ENCODE measurements at places on chromosomes 2 and 18.

DNA sequence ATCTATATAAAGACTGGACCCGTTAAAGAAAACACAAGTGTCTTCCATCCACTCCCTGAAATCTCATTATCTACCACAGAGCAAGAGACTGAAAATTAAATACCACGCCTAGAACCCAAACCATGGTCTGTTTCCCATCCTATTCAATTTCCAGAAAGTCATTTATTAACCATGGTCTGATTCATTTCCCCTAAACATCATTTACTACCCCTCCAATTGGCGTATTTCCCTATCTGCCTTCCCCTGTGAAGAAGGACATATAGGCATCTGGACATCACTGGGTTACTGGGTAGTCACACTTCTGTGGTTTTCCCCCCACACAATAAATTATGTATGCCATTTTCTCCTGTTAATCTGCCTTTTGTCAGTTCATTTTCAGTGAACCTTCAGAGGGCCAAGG is 30.8 kb downstream of the CCDC93 start:
- H3K4me3 ChIP-seq: no peak overlapping the region
- H3K27ac ChIP-seq: no peak overlapping the region
- peaks cover 14% of the 10 kb centered on the region for H3K4me1 ChIP-seq
- peaks cover 2% of the 10 kb centered on the region for H3K36me3 ChIP-seq
- H3K27me3 ChIP-seq: no peaks in the 10 kb centered on the region
- no peak for DNase-seq

DNA sequence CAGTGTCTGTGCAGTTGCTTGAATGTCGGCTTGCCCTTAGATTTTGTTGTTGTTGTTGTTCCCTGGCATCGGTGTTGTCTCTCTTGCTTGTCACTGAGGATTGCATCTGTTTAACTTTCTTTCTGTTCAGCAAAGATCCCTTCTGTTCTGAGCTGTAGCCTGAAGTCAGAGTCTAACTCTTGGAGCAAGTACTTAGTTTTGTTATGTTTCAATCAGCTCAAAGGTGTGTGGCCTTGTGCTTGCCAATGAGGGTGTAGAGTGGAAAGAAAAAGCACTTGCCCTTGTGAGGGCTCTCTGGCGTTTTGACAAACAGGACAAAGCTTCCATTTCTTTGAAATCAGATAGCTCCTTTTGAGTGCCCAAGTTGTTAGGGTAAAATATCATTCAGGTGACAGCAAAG is 757.1 kb upstream of the CDH7 start:
- H3K27ac ChIP-seq: peak overlapping the region; percentile 26
- no peaks in the 10 kb centered on the region for H3K36me3 ChIP-seq
- H3K4me3 ChIP-seq: no peak overlapping the region
- no peak for DNase-seq

- no peak overlapping the region for H3K27ac ChIP-seq
- no peaks in the 10 kb centered on the region for H3K4me1 ChIP-seq
- no peaks in the 10 kb centered on the region for H3K36me3 ChIP-seq
- no peak overlapping the region for H3K4me3 ChIP-seq
Observed at GRCh38 chr2:225994748-225995405, 595.4 kb downstream of the NYAP2 start.

- no peaks in the 10 kb centered on the region for H3K27me3 ChIP-seq
- H3K27ac ChIP-seq: no peak overlapping the region
- H3K4me3 ChIP-seq: no peak overlapping the region
- peaks cover 12% of the 10 kb centered on the region for H3K36me3 ChIP-seq
- DNase-seq: no peak
Observed at GRCh38 chr2:74148457-74149246, 940 bp upstream of the BOLA3 start.

- no peak overlapping the region for H3K27ac ChIP-seq
- no peaks in the 10 kb centered on the region for H3K27me3 ChIP-seq
- no peaks in the 10 kb centered on the region for H3K36me3 ChIP-seq
- peaks cover 20% of the 10 kb centered on the region for H3K4me1 ChIP-seq
Observed at GRCh38 chr2:109209941-109210340, 80.9 kb downstream of the SH3RF3 start.

GRCh38 chr2:173941567-173941966 is 23.6 kb downstream of the SP3 start:
- no peaks in the 10 kb centered on the region for H3K27me3 ChIP-seq
- DNase-seq: no peak
- H3K27ac ChIP-seq: peak overlapping the region; percentile 79

DNA sequence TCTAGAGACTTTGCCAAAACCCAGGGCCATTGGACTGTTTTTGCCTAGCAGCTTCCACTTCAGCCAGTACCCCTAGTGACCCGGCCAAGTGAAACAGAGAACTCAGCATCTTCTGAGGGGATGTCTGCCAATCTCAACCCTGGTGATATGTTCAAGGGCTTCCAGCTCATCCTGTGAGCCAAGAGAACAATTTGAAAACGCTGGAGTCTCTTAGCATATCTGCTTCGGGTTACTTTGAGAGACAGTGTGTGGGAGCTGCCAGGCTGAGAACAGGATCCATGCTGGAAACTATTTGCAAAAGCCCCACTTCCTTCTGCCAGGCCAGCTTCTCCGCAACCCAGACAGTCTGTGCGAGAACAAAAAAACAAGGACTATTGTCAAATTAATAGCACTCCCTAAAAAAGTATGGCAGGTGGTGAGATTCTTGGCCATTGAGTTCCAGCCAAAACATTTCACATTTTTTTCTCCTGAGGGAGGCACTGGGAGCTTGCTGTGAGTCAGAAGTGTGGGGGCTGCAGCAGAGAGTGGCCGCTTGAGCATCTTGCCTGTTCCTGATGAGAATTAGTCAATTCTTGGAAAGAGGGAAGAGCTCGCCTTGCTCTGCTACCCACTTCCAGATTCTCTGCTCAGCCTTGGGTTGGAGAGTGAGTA is 395.6 kb upstream of the TRIB2 start:
- H3K36me3 ChIP-seq: 0 out of 2 replicates have a peak, but pooled peaks cover 2% of the 10 kb centered on the region
- no peak for DNase-seq
- no peak overlapping the region for H3K27ac ChIP-seq
- no peak overlapping the region for H3K4me3 ChIP-seq
- H3K27me3 ChIP-seq: no peaks in the 10 kb centered on the region
- peaks cover 29% of the 10 kb centered on the region for H3K4me1 ChIP-seq

- no peaks in the 10 kb centered on the region for H3K36me3 ChIP-seq
- peak; percentile 7 for DNase-seq
- no peaks in the 10 kb centered on the region for H3K27me3 ChIP-seq
- no peak overlapping the region for H3K4me3 ChIP-seq
Observed at GRCh38 chr18:48833701-48834412, 116.9 kb downstream of the SMAD7 start.

GRCh38 chr2:13091861-13092378 is 375.2 kb downstream of the TRIB2 start:
- H3K36me3 ChIP-seq: no peaks in the 10 kb centered on the region
- no peaks in the 10 kb centered on the region for H3K27me3 ChIP-seq
- DNase-seq: no peak
- no peak overlapping the region for H3K4me3 ChIP-seq

DNA sequence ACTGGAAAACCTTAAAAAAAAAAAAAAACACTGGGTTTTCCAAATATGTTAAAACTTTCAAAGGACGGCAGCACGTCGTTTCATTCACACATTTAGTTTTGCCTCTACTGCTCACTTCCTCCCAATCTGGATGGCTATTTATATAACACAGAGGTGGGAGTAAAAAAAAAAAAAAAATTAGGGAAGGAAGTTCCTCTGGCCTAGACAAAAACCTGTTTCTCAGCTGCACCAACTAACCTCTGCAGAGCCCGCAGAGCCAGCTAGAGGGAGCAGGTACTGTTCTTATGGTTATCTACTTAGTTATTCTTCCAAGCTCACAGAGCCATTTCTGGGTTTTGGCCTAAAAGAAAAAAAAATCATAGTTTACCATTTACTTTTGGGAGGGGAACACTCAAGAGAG is 28.1 kb downstream of the SLC1A4 start:
- no peaks in the 10 kb centered on the region for H3K27me3 ChIP-seq
- peaks cover 23% of the 10 kb centered on the region for H3K4me1 ChIP-seq
- H3K27ac ChIP-seq: 0 out of 2 replicates have a peak overlapping the region, but pooled peaks have one; percentile 19
- no peak overlapping the region for H3K4me3 ChIP-seq

DNA sequence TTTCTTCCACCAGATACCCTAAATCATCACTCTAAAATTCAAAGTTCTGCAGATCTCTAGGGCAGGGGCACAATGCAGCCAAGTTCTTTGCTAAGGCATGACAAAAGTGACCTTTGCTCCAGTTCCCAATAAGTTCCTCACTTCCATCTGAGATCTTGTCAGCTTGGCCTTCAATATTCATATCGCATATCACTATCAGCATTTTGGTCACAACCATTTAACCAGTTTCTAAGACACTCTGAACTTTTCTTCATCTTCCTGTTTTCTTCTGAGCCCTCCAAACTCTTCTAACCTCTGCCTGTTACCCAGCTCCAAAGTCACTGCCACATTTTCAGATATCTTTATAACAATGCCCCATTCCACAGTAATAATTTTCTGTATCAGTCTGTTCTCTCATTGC is 452.6 kb upstream of the TRIB2 start:
- no peaks in the 10 kb centered on the region for H3K27me3 ChIP-seq
- DNase-seq: no peak
- H3K27ac ChIP-seq: peak overlapping the region; percentile 3
- peaks cover 36% of the 10 kb centered on the region for H3K4me1 ChIP-seq

DNA sequence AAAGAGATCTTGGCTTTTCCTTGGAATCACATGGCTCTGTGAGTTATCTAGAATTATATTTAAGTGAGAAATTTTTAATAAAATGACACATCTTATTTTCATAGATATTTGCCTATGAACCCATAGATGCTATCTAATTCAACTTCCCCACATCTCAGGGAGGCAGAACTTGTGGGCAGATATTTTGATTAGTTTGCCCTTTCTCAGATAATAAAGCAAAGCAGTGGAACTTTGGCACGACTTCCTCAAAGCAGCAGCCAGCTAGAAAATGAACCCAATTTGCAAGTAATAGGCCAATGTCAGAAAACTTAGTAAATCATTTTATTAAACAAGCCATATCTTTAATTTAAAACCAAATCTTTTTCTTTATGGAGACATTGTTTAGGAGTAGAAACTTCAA is 32.7 kb downstream of the RAB27B start:
- H3K4me1 ChIP-seq: peaks cover 13% of the 10 kb centered on the region
- no peaks in the 10 kb centered on the region for H3K27me3 ChIP-seq
- H3K4me3 ChIP-seq: no peak overlapping the region
- no peak overlapping the region for H3K27ac ChIP-seq
- no peaks in the 10 kb centered on the region for H3K36me3 ChIP-seq

- no peaks in the 10 kb centered on the region for H3K4me1 ChIP-seq
- H3K27me3 ChIP-seq: peaks cover 34% of the 10 kb centered on the region
- H3K36me3 ChIP-seq: no peaks in the 10 kb centered on the region
Observed at GRCh38 chr2:131033786-131034121, 59.5 kb downstream of the FAM168B start.

DNA sequence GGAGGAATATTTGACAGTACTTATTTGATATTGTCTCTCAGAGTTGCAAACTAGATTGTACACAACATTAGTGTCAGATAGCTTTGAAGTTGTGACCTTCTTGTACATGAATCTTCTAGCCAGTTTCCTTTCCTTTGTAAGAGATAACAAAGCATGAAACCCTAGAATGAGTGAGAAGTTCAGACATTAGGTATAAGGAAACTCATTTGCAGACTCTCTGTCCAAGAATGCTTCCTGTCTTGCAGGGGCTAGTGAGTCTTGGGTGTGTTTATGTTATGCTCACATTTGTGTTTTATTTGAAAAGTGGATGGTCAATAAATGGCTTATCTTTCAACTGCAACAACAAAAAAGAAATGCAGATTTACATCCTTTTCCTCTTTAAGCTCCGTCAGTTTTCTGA is 1.4 kb downstream of the BOD1L2 start:
- H3K27me3 ChIP-seq: peaks cover 6% of the 10 kb centered on the region
- H3K36me3 ChIP-seq: no peaks in the 10 kb centered on the region
- H3K4me1 ChIP-seq: peaks cover 34% of the 10 kb centered on the region
